Omental fat pad (tissue), 4 donors: ENCODE measurements at places on chromosomes 13 and 19.

DNA sequence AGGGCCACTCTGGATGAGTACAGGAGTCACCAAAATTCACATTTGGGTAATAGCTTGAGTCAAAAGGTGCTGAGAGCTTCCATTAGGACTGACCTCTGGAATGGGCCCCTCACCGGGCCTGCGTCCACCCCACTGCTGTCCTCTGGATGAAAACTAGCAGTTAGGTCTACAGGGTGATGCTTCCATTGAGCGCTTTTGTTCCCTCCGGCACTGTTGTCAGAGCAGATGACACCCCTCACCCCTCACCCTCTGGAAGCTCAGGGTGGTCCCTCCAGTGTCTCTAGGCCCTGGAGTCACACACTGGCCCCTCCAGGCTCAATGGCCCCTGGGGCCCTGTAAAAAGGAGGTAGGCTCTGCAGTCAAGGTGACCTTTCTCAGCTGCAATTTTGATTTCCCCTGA lies 187.8 kb upstream of the GPR12 start:
- DNase-seq: no peak

GRCh38 chr13:32334671-32335070 lies 19.4 kb downstream of the BRCA2 start:
- DNase-seq: no peak

- no peak for DNase-seq
Observed at GRCh38 chr13:110158226-110158625, 148.7 kb downstream of the COL4A1 start.

DNA sequence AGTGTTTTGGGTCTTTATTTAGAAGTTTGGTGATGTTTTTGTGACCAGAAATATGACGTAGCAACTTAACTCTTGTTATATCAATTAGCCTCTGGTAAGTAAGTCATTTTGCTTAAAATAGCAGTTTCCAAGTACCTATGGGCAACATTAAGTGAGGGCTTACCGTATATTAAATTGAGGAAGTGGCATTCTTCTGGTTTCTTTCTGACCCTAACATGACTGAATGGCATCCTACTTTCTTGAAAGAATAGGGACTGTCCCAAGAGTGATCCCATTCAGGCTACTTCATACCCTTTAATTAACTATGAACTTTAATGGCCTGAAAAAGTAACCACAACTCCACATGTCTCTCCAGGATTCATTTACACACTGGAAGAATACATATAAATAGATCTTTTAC lies 106.6 kb downstream of the MZT1 start:
- no peak for DNase-seq

- DNase-seq: no peak
Observed at GRCh38 chr13:43304945-43305344, 281.6 kb downstream of the DNAJC15 start.

- no peak for DNase-seq
Observed at GRCh38 chr19:6740589-6741343, 1.3 kb downstream of the TRIP10 start.

GRCh38 chr13:25738342-25739196 lies 313.2 kb downstream of the SHISA2 start:
- no peak for DNase-seq

- DNase-seq: no peak
Observed at GRCh38 chr19:50047671-50048070, 21.9 kb downstream of the ZNF473 start.

DNA sequence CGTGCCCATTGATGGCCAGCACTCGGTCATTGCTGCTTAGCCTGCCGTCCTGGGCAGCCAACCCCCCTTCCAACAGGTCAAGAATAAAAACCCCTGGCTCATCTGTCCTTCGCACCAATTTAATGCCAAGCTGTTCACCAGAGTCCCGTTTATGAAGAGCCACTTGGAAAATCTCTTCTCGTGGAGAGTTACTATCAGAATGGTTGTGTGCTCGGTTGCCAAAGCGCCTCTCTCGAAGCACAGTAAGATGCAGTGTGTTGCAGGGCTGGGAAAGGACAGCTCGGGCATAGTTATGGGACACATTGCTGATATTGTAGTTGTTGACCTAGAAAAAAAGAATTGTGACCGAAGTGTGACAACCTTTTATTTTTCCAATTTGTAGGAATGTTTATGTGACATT lies 57.9 kb downstream of the LNX2 start:
- DNase-seq: no peak

DNA sequence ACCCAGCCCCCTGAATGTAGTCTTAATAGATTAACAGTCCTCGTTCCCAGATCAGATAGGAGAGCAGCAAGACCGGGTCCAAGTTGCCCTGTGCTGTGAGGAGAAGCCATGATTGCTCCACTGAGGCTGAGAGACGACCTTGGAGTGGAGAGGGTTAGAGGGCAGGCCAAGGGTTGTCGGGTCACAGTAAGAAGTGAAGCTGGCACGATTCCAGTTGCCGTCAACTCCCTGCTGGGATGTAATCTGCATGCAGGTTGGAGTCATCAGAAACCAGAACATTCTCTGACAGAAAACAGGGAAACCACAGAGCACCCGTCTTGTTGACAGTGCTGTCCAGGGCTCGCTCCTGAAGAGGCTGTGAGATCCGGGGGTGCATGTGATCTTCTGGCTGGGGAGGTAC lies 19.0 kb upstream of the ATP11A start:
- no peak for DNase-seq

DNA sequence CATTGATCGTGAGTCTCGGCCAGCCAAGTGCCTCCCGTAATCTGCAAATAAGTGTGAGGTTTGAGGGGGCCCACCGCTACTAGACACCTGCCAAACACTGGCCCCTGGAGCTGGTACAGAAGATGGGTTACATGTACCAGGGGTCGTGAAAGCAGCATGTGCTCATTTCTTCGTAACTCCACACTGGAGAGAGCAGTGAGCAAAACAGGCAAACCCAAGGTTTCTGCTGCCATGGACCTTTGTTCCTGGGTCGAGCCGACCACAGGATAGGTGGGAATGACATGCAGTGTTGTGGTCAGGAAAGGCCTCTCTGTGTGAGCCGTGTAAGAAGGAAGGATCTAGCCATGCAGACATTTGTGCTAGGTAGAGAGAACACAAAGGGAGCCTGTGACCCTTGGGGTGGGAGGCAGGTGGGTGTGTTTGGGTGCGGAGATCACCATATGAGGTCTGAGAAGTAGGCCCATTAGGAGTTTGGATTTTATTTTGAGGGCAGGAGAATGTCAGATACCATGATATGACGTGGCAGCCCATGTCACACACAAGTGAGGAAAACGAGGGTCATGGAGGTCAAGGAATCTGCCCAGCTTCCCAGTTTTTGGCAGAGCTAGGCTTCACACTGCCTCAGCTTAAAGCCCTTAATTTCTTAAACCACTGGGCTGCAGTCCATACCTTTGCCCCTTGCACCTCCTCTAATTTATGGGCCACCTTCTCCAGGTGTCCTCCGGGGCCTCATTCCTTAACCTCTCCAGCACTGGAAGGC lies 919 bp downstream of the GTF3A start:
- no peak for DNase-seq

DNA sequence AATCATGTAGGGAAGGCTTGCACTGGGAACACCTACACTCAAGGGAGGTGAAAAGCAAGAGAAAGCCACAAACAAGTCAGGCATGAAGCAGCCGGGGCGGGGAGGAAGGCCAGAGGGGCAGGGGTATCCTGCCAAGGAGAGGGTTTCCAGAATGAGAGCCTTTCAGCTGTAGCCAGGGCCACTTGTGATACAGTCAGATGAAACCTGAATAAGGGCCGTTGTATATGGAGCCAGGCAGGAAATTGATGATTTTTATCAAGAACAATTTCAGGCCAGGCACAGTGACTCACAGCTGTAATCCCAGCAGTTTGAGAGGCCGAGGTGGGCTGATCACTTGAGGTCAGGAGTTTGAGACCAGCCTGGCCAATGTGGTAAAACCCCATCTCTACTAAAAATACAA lies 4.4 kb downstream of the TRPM4 start:
- DNase-seq: no peak

DNA sequence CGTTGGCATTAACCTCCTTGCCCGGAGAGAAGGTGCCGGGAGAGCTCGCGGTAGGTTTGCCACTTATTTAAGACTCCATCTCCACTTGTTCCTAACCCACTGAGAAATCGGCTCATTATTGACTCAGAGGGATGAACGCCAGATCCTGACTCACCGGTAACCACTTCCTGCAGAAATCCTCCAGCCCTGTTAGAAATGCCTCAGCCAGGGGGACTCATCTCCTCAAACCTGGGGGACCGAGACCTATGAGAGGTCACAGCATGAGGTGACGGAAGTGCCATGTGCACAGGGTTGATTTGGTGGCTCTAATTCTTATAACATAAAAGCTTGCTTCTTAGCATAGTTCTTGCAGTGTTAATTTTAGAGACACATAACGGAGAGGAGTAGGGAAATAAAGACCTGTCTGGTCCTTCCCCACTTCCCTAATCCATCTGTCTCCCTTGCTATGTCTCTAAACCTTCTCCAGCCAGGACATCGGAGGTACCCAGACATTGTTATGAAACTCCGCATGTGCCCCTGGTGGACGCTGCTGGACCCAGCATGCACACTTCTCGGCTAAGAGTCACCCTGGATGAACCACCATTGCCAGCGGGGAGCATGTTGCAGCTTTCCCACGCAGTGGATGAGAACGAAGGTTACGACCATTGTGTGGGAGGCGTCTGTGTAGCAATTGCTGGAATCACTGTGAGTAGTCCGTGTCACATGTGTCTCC lies 158.9 kb downstream of the EFNB2 start:
- DNase-seq: no peak

- DNase-seq: no peak
Observed at GRCh38 chr13:110590577-110590976, 24.8 kb upstream of the NAXD start.

- DNase-seq: no peak
Observed at GRCh38 chr19:50036908-50037307, 11.1 kb downstream of the ZNF473 start.

DNA sequence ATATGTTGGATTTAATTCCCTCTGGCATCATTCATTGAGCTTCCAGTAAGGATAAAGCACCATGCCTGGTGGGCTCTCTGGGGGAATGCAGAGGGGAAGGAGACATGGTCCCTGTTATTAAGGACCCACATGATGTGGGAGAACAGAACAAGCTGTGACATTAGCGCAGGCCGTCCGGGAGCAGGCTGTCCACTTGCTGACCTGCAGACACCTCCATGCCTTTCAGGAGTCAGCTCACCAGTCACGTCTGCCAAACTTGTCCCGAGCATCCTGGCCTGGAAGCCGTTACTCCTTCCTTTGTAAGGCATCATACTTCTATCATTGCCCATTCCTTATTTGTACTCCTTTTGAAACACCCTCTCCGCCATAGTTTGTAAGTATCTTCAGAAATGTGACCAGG lies 23.4 kb downstream of the B3GLCT start:
- no peak for DNase-seq

- no peak for DNase-seq
Observed at GRCh38 chr19:27751044-27751391, 1461.9 kb downstream of the UQCRFS1 start.

DNA sequence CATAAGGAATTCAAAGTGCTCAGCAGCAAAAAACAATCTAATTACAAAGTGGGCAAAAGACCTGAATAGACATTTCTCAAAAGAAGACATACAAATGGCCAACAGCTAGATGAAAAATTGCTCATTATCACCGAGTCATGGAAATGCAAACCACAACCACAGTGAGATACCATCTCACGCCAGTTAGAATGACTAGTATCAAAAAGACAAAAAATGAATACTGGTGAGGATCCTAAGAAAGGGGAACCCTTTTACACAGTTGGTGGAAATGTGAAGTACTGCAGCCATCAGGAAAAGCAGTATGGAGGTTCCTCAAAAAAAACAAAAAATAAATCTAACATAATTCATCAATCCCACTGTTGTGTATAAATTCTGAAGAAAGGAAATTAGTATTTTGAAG lies 1206.1 kb downstream of the EFNB2 start:
- no peak for DNase-seq

GRCh38 chr13:50403311-50403710 lies 388.1 kb downstream of the KCNRG start:
- no peak for DNase-seq

GRCh38 chr13:73273745-73274144 lies 214.9 kb downstream of the KLF5 start:
- no peak for DNase-seq
